ENCODE measurements at places on chromosomes 11 and 22. TPM values are rescaled to one million over a fixed set of nuclear protein-coding genes. Genes with fewer than 3 reads are reported as not detected.

TMA7B gene
- not detected for polyA plus RNA-seq

- no peak for DNase-seq
These were observed 188.6 kb upstream of the MTMR2 start for GRCh38 chr11:96112192-96113128.

GRCh38 chr22:47092896-47093311, 330.5 kb downstream of the TBC1D22A start:
- no peak for DNase-seq

DNA sequence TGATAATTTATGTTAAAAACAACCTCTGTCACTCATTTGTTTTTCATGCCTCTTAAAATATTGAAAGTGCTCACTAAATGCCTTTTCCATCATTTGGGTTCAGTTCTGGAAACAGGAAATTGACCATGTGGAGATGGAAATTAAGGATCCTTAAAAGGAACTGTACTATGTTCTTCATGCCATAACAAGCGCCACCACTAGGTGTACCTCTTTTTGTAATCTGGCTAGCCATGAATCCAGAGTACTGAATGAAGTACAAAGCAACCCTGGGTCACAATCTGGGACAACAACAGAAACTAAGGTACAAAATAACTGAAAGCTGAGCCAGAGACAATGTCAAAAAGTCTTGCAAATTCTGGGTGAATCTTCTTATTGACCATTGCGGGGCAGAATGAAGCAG, 559.1 kb downstream of the FAM181B start:
- no peak for DNase-seq
